Stimulated activated CD8-positive, alpha-beta memory T cell treated with anti-CD3 and anti-CD28 coated beads, Interleukin-12 subunit alpha, Interleukin-12 subunit beta, amount 100 ng/mL, for 4 hours (primary cell): ENCODE measurements at places on chromosomes 12 and 14.

- no peak for DNase-seq
Observed at GRCh38 chr12:66055837-66056319, 74.7 kb downstream of the LLPH start.

GRCh38 chr14:85867450-85867849 is 337.5 kb downstream of the FLRT2 start:
- no peak for DNase-seq

GRCh38 chr14:24834956-24835355 is 201.0 kb upstream of the GZMB start:
- no peak for DNase-seq

GRCh38 chr12:123900871-123901376 is 71.7 kb downstream of the CCDC92 start:
- no peak for DNase-seq

GRCh38 chr12:2824541-2824940 is 10.3 kb downstream of the NRIP2 start:
- no peak for DNase-seq

- no peak for DNase-seq
Observed at GRCh38 chr12:121490401-121491281, 90.2 kb downstream of the KDM2B start.

GRCh38 chr12:1650260-1650977 is 21.4 kb downstream of the WNT5B start:
- DNase-seq, result no peak
